ENCODE measurements at places on chromosomes 4 and X. TPM values are rescaled to one million over a fixed set of nuclear protein-coding genes. Genes with fewer than 3 reads are reported as not detected.

The STEEP1 gene
- 38.3 TPM for total RNA-seq

The FGF16 gene
- total RNA-seq = 0.16 TPM

GRCh38 chr4:175371091-175371490, 441.0 kb downstream of the GPM6A start:
- DNase-seq = no peak

GRCh38 chr4:187141101-187141500, 417.4 kb upstream of the FAT1 start:
- DNase-seq = no peak

DNA sequence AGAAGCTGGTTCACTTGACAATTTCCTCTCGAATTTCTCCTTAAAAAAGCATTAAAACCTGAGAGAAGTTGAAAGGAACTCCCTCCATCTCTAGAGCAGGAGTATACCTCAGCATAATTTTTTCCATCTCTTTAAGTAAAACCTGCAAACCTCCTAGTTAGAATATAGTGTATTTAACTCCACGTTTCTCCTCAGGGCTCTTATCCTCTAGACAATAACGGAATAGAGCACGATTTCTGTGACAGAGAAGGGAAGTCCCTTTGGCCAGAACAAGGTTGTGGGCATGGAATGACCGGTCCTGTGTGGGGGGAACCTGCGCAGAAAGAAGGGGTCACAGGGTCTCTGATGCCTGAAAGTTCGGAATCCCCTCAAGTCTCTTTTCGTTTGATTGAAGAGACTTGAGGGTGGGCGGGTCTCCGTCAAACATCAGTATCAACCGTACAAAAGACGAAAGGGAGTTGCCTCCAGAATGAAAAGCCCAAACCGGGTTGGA, 697 bp downstream of the ZNF280C start:
- no peak for DNase-seq

The ZFP42 gene
- total RNA-seq = not detected

The XAGE2 gene
- not detected for total RNA-seq

DNA sequence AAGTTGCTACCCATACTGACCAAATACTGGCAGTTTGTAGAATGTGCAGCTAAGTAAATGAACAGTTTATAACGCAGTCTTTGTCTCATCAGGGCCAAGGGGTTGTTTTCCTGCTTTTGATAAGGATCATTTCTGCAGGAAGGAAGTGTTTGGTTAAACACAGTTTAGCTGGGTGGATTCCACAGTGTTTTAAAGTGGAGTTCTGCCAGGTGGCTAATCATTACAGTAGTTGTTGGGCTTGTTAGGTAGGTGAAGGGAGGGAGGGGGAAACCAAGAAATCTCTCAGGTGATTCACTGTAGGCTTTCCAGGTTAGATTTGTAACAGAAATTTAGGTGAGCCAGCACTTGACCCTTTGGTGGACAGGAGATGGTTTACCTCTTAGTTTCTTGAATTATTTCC, 58.1 kb downstream of the FNIP2 start:
- no peak for DNase-seq

The DMD gene
- total RNA-seq = 57.0 TPM

The CASP3 gene
- total RNA-seq = 20.9 TPM

GRCh38 chrX:40096395-40097091, 1.2 kb downstream of the BCOR start:
- DNase-seq = no peak

- no peak for DNase-seq
Measured at GRCh38 chr4:145099653-145100052, 1.5 kb downstream of the ABCE1 start.

GRCh38 chr4:4919927-4920326, 60.5 kb downstream of the MSX1 start:
- no peak for DNase-seq

DNA sequence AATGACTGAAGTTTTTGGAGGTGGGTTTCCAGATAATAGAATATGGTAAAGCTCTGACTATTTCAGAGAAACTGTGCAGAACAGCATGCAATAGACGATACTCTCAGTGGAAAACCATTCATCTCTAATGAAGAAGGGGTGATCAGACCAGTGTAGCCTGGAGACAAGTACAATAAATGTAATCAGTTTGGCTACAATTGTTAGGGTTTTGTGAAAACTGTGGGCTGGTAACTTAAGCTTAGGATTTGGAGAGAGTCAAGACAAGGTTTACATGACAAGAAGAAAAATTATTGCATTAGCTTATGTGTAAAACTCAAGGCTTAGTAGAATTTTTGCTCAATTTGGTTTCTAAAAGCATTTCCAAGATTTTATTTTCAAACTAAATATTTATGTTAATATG, 241.5 kb upstream of the ANKRD50 start:
- DNase-seq = no peak

The CYBB gene
- total RNA-seq = 23.5 TPM

- DNase-seq = peak; percentile 39
Measured at GRCh38 chr4:86302251-86302650, 57.6 kb downstream of the MAPK10 start.

- DNase-seq = peak; percentile 42
Measured at GRCh38 chr4:22661443-22661842, 31.3 kb upstream of the GBA3 start.

DNA sequence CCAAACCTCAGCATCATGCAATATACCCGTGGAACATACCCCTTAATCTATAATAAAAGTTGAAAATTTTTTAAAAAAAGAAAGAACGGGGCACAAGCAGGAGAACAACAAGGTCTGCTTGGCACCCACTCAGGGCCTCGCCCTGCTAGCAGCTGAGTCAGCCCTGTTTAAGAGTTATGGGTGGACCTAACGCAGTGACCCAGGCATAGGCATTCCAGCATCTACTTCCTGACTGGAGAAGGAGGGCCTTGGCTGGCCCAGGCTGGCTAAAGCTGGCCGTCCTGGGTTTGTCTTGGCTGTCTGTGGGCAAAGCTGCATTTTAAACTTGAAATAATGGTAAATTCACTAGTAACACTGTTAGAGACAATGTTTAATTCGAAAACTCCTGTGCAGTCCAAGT, 236.7 kb upstream of the PGRMC2 start:
- no peak for DNase-seq

- no peak for DNase-seq
Measured at GRCh38 chrX:32673193-32673592, 538.2 kb downstream of the DMD start.
